ENCODE measurements at places on chromosomes 5 and 9.

- DNase-seq, result no peak
These were observed 28.8 kb downstream of the SLC46A2 start for GRCh38 chr9:112861638-112862555.

GRCh38 chr5:168089201-168089887 is 202.1 kb upstream of the WWC1 start:
- no peak for DNase-seq

DNA sequence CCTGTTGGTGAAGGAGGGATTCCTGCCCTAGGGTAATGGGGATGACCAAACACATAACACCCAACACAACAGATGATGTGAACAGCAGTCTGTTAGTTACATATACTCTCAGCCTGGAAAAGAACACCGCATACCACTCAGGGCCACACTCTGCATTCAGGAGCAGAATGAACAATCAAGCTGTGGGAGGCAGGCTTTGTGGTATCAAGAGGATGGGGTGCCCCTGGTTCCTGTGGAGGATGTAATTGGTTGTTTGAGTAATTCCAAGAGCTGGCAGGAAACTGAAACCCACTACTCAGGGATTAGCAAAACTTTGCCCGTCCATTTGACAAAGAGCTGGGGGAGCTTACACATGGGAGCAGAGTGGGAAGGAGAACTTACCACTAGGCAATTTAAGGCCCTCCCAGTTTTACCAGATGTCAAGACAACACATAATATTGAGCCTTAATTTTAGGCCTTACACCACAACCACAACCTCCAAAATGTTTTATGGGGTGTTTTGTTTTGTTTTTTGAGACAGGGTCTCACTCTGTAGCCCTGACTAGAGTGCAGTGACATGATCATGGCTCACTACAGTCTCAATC is 15.6 kb upstream of the PRKAA1 start:
- DNase-seq, result no peak

DNA sequence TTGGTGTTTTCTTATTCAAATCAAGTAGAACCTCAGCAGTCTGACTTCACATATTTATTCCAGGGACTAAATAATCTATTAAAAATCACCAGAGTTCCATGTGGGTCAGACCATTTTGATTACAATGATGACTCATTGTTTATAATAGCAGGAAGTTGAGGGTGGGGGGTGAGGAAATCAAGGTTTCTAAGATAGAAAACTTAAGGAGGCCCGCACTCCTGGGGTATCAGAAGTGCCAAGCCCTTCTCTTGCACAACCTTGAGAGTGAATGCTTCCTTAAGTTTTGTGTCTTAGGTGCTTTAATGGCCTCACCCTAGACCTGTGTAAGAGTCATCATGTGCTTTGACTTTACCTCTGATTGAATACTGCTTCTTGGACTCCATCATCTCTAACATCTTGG is 31.9 kb upstream of the NPR3 start:
- no peak for DNase-seq

DNA sequence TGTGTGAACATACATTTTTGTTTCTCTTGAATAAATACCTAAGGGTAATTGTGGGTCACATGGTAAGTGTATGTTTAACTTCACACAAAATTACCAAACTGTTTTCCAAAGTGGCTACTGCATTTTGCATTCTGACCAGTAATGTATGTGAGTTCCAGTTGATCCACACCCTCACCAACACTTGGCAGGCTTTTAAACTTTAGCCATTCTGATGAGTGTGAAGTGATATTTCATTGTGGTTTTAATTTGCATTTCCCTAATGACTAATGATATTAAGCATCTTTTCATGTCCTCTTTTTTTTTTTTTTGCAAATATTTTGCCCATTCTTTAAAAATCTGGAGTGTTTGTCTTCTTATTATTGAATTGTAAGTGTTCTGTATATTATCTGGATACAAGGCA is 53.5 kb upstream of the MAST4 start:
- DNase-seq, result no peak

DNA sequence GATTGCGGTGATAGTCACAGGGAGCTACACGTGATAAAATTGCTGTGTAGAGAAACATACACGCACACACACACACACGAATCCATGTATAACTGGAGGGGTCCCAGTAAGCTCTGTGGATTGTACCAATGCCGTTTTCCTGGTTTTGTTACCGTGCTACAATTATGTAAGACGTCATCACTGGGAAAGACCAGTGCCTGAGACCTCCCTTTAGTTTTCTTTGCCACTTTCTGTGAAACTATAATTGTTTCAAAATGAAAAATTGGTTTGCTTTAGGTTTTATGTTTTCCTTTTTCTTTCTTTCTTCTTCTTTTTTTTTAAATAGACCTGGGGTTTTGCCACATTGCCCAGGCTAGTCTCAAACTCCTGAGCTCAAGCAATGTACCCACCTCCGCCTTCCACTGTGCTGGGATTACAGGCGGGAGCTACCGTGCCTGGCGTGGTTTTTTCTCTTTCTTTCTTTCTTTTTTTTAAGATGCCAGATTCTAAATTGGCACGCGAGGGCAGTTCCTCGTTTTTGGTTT is 21.3 kb downstream of the OR2V2 start:
- DNase-seq, result no peak

GRCh38 chr5:169914766-169915165 is 65.5 kb downstream of the INSYN2B start:
- DNase-seq, result no peak

DNA sequence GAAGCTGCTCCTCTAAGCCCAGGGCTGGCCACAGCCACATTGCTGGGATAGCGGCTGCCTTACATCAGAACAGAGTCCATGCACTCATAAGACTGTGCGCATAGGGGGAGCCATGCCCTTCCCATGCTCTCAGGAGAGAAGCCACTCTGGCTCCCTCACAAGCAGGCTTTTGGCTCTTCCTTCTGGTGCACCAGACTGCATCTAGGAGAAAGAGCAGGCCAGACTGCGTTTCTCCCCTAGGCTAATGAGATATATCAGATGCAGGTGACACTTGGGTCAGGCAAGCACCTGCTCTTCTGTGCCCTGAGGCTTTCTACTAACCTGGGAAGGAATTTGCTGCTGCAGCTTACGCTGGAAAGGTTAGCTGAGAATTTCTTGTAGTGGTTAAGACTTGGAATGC is 43.2 kb upstream of the BRINP1 start:
- no peak for DNase-seq

- no peak for DNase-seq
These were observed 24.4 kb downstream of the NCS1 start for GRCh38 chr9:130196643-130197042.

DNA sequence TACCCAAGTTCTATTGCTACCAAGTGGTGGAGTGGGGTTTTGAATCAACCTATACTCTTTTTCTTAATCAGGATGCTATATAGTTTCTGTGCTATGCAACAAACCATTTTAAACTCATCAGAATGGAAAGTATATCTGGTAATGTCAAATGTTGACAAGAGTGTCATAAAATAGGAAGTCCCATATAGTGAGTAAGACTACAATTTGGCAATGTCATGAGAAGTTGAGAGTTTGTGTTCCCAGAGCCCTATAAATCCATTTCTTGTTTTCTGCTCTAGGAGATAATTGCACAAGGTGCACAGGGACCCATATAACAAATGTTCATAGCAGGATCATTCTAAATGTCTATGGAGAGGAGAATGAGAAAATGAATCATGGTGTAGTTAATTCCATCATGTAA is 109.8 kb upstream of the TXNDC8 start:
- no peak for DNase-seq

GRCh38 chr9:87309236-87309635 is 188.4 kb upstream of the DAPK1 start:
- no peak for DNase-seq

DNA sequence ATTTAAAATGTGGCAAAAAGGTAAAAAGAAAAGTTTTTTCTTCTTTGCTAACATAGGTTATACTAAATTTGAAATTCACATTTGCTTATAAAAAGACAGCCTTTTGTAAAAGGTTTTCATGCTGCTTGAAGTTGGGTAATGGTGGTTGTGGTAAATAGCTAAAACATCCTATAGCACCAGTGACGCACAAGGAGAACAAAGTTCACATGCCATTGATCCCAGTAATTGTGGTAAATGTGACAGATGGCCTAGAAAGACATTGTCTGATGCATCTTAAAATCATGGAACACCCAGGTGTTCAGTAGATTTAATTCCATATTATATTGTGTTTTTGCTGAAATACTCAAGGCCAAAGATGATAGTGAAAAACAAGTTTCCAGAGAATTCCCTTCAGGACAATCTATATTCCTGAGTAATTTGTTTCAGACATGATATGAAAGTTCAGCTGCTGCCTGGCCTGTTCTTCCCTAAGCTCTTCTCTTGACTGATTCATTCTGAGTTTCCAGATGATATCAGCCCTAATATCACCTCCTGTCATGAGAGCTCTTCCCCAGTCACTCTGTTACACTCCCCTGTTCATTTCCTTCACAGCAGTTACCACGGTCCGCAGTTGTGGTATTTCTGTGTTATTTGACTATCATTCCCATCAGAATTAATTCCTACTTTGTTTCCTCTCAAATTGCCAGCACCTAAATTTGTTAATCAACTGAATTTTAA is 4.6 kb upstream of the FBXL17 start:
- no peak for DNase-seq

- DNase-seq, result no peak
These were observed 53.1 kb downstream of the PDCD1LG2 start for GRCh38 chr9:5563417-5563815.

DNA sequence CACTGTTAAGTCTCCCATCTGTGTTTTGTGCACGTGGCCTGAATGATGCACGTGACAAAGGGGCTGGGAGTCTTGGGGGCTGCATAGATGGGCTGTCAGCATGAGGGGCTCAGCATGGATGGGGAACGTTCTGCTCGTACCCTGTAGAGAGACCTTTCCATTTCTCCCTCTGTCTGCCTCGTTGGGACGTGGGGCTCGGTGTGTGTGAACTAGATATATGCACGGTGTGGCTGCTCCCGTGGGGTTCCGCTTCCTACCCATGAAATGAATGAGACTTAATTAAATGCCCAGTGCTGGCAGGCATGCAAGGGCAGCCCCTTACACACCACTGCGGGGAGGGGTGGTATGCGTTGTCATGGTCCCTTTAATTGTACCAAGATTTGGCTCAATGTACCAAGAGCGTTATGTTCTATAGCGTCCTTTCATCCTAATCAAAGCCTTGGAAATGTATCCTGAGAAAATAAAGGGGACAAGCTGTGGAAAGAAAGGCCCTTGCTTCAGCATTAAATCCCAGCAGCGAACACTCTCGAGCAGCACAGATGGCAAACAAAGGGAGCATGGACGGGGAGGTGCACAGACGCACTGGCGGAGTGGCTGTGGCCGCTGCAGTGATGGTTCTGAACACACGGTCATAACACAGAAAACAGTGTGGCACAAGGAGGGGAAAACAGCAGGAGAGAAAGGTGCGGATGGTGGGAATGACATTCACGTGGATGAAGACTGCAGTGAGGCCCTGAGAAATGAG is 66.8 kb downstream of the RASGEF1C start:
- DNase-seq, result no peak

- DNase-seq, result no peak
These were observed 680 bp downstream of the GOLPH3 start for GRCh38 chr5:32173267-32174010.

DNA sequence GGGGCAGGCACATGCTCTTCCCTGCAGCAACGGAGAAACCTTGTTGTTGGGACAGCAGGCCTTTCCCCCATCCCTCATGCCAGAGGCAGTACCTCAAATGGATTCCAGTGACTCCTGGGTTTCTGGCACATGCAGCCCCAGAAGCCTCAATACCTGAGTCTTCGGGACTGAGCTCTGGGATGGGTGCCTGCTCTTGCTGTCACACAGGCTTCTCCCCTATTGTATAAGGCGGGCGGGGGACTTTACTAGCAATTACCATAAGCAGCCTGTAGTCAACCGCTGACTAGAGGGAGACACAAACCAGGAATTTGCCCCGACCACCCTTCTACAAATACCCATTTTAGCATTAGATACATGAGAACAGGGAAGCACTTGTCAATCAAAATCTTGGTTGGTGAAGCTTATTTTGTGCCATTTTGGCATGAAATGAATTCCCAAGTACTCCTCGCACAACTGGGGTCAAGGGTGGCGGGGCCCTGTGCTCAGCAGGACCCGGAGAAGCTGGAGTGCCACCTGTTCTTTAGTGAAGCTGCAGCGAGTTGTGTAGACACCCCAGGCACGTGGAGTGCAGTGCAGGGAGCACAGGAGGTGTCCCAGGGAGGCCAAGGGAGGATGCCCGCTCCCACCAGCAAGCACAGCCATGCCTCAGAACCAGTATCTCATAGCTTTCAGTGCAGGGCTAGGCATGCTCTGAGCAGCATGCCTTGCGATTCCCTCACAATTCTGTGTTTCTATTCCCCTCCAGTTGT is 21.2 kb downstream of the S1PR3 start:
- no peak for DNase-seq

- DNase-seq, result no peak
These were observed 278.8 kb downstream of the FSTL4 start for GRCh38 chr5:133333326-133334150.

GRCh38 chr5:90134892-90135291 is 274.7 kb downstream of the CETN3 start:
- no peak for DNase-seq

- DNase-seq, result no peak
These were observed 82.1 kb upstream of the PITX1 start for GRCh38 chr5:135116160-135116561.

GRCh38 chr5:147876626-147877025 is 1.9 kb upstream of the SCGB3A2 start:
- no peak for DNase-seq

- DNase-seq, result no peak
These were observed 1.9 kb downstream of the RPS6 start for GRCh38 chr9:19378164-19378563.

GRCh38 chr5:152193391-152194107 is 211.5 kb downstream of the NMUR2 start:
- DNase-seq, result no peak

GRCh38 chr5:157214861-157215513 is 34.3 kb downstream of the ITK start:
- DNase-seq, result no peak

GRCh38 chr9:133986774-133987445 is 5.2 kb downstream of the VAV2 start:
- DNase-seq, result no peak

GRCh38 chr5:93909356-93909755 is 168.0 kb upstream of the POU5F2 start:
- DNase-seq, result no peak

- no peak for DNase-seq
These were observed 129.4 kb downstream of the LPAR1 start for GRCh38 chr9:110908894-110909293.

- no peak for DNase-seq
These were observed 219.9 kb downstream of the NXNL2 start for GRCh38 chr9:88754886-88755285.

DNA sequence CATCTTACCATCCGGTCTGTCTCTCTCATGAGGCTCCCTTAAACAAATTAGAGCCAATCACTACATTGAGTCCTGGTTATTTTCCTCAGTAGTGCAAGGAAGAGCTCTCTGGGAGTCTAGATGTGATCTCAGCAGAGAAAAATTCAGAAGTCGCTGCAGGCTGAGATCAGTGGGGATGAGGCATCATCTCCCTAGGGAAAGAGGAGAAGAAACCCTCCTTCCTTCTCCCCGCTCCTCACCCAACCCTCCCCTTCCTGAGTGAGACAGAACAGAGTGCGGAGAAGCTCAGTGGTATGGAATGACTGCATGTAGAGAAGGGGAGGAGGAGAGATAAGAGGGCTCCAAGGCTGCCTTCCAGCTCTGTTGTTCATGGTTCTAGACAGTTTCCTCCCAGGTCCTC is 80.5 kb downstream of the PAPPA start:
- DNase-seq, result no peak
